ENCODE measurements at places on chromosomes 5 and 9.

- DNase-seq, result no peak
- no peak overlapping the region for H3K4me3 ChIP-seq
- H3K4me1 ChIP-seq, result no peaks in the 10 kb centered on the region
- H3K27ac ChIP-seq, result no peak overlapping the region
- H3K27me3 ChIP-seq, result no peaks in the 10 kb centered on the region
Measured at GRCh38 chr9:88757406-88758010, 222.5 kb downstream of the NXNL2 start.

DNA sequence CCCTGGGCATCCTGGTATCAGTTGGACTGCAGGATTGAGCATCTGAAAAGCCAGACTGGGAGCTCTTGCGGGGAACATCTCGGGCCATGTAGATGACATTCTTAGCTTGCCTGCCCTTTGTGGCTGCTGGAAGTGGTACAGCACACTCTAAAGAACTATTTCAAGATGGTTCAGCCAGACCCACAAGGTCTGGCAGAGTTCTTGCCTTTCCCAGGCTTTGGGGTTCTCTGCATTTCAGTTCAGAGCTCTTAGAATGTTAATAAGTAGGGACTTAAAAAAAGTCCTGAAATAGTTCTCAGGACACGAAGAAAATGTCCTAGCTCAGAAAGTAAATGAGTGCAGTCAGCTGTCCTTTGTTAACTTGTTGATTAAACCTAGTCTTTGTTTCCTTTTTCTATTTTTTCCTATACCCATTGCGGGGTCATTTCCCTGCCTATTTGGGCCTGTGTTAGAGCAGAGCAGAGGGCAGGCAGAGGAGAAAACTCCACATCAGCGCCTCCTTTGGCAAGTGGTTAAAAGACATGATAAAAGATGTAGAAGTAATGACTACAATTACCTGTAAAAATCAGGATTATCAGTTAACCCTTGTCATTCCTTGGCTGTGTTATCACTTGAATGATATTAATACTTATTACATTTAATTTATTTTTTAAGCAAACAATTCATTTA is 291.5 kb downstream of the ZSWIM6 start:
- H3K36me3 ChIP-seq, result no peaks in the 10 kb centered on the region
- peaks cover 4% of the 10 kb centered on the region for H3K4me1 ChIP-seq
- H3K27ac ChIP-seq, result no peak overlapping the region
- no peak for DNase-seq
- H3K27me3 ChIP-seq, result no peaks in the 10 kb centered on the region
- no peak overlapping the region for H3K4me3 ChIP-seq

GRCh38 chr5:57805732-57806131 is 323.1 kb upstream of the ACTBL2 start:
- H3K4me3 ChIP-seq, result no peak overlapping the region
- H3K27me3 ChIP-seq, result no peaks in the 10 kb centered on the region
- H3K36me3 ChIP-seq, result no peaks in the 10 kb centered on the region
- no peak for DNase-seq
- no peaks in the 10 kb centered on the region for H3K4me1 ChIP-seq
- H3K27ac ChIP-seq, result no peak overlapping the region

DNA sequence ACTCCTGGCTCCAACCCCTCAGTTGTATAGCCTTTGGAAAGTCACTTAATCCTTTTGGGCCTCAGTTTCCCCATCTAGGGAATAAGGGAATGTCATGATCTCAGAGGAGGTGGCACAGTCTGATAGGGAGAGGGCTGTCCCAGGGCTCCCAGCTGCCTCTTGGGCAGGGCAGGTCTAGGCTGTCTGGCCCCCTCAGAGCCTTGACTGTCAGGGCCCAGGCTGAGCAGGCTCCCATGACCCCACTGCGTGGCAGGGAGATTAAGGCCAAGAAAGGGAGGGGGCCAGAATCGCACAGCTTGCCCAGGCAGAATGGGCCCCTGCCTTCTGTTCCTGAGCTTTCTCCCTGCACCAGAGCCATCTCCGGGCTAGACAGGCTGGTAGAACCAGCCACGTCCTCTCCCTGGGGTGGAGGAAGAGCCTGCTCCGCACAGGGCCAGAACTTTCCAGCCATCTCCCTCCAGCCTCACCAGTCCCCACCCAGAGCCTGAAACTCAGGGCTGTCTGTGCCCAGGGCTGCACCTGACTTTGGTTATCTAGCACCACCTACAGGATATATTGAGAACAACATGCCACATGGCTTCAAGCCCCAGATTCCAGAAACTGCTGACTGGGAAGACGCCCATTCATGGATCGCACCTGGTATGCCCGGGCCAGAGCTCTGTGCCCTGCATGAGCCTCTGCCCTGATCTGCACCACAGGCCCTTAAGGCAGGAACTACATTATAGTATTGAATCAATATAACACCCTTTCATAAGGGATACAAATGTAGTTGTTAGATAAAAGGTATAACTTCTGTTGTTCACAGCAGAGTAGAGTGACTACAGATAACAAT is 32.1 kb downstream of the NAIF1 start:
- no peaks in the 10 kb centered on the region for H3K27me3 ChIP-seq
- no peak overlapping the region for H3K4me3 ChIP-seq
- no peaks in the 10 kb centered on the region for H3K4me1 ChIP-seq
- peak; percentile 75 for DNase-seq
- no peaks in the 10 kb centered on the region for H3K36me3 ChIP-seq

DNA sequence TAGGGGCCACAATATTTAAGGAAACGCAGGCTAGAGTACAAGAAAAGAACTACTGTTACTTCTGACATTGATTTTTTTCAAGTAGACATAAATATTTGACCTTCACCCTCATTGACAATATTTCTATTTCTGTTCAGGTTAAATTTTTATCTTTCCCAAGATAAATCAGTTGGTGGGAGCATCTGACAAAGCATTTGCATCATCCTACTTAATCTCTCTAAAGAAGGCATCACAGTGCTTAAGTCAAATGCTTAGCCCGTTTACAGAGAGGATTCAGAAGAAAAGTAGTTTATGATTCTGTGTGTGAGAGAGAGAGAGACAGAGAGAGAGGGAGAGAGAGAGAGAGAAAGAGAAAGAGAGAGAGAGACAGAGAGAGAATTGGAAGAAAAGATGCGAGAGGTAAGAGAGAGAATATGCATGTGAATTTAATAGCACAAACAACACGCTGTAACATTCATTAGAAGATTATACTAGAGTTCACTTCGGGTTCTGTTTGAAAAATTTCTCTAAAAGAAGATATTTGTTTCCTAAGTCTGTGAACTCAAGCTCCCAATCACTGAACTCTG is 1093.3 kb upstream of the CDH6 start:
- H3K4me1 ChIP-seq, result no peaks in the 10 kb centered on the region
- no peak overlapping the region for H3K27ac ChIP-seq
- DNase-seq, result no peak

DNA sequence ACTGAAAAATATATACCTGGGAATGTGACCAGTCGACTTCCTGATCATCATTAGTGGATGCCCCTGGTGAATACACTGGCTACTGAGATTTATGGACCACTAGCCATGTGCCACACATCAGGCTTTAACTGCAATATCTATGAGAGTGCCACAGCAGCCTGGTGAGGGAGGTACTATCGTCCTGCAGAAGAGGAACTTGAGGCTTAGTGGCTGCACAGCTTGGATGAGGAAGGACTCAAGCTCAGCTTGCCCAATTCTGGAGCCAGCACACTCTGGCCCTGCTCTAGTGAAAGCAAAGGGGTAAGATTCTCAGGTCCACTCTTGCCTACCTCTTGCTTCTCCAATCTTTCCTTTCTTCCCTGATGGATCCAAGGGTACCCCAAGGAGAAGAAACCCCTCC is 129.3 kb downstream of the ENTREP1 start:
- no peaks in the 10 kb centered on the region for H3K4me1 ChIP-seq
- no peak overlapping the region for H3K27ac ChIP-seq
- H3K4me3 ChIP-seq, result no peak overlapping the region
- no peaks in the 10 kb centered on the region for H3K27me3 ChIP-seq
- DNase-seq, result no peak

DNA sequence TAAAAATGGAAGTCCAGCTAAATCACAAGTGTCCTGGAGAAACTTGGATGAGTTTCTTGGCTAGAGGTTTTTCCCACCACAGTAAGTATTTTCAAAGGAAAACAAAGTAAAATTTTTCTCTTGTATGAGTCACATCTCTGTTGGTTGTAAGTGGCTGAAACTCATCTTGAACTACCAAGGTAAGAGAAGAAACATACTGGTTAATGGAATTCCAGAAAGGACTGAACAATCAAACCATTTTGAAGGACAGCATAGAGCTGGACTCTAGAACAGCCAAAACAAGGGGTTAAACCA is 102.8 kb upstream of the CDKN2B start:
- peaks cover 4% of the 10 kb centered on the region for H3K4me1 ChIP-seq
- no peaks in the 10 kb centered on the region for H3K36me3 ChIP-seq
- DNase-seq, result no peak
- H3K27ac ChIP-seq, result peak overlapping the region; percentile 71
- no peak overlapping the region for H3K4me3 ChIP-seq

GRCh38 chr5:68646144-68646543 is 430.6 kb downstream of the PIK3R1 start:
- no peak for DNase-seq
- H3K36me3 ChIP-seq, result no peaks in the 10 kb centered on the region
- no peaks in the 10 kb centered on the region for H3K4me1 ChIP-seq
- no peaks in the 10 kb centered on the region for H3K27me3 ChIP-seq

DNA sequence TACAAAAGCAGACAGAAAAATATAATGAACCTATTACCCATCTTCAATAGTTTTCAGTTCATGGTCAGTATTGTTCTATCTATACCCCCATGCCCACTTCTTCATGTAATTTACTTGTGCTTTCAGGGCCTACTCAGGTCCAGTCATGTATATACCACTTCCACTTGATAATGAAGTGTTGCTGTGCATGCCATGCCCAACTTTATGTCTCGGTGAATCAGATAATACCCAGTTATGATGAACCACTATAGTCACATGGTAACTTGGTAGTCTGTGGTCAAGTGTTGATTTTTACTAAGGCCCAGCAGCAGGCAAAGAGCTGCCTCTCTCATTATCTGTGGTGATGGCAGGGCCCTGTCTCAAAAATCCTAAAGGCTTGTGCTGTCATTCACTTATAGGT is 70.7 kb upstream of the IL33 start:
- no peak for DNase-seq
- no peak overlapping the region for H3K4me3 ChIP-seq
- H3K27ac ChIP-seq, result no peak overlapping the region
- no peaks in the 10 kb centered on the region for H3K36me3 ChIP-seq
- no peaks in the 10 kb centered on the region for H3K4me1 ChIP-seq

DNA sequence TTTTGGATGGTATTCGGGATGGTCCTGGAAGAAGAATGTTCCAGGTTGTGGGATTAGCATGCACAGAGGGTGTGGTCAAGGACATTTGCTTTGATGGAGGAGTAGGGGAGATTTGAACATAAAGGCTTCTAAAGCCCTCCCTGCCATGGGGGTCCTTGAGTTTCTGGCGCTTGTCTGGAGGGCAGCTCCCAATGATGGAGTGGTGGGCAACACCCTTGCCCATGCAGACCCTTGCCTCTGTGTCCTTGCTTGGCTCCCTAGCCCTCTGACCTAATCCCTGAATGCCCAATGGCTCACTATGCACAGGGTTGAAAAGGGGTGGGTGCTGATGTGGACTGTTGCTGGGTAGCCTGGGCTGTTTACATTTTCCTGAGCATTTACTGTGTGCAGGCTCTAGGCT is 66.6 kb downstream of the RALGPS1 start:
- no peaks in the 10 kb centered on the region for H3K36me3 ChIP-seq
- no peaks in the 10 kb centered on the region for H3K4me1 ChIP-seq
- no peak overlapping the region for H3K27ac ChIP-seq
- H3K4me3 ChIP-seq, result no peak overlapping the region

DNA sequence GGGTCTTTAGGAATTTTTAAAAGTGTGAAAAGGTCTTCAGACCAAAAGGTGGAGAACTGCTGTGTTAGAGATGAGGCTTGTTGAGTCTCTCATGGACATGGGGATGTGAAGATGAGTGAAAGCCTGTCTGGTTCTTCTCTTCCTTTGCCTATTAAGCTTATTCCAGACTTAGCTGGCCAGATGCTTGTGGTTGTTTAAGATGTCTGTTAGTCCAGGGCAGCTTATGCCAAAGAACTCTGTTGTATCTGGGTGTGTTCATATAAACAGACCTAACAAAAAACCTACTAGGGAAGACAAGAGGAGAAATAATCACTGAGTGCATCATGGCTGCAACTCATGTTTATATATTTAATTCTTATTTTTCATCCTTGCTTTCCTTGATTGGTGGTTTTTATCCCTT is 57.5 kb upstream of the NCS1 start:
- H3K27ac ChIP-seq, result no peak overlapping the region
- no peaks in the 10 kb centered on the region for H3K36me3 ChIP-seq

GRCh38 chr5:169711551-169712225 is 74.6 kb downstream of the DOCK2 start:
- no peaks in the 10 kb centered on the region for H3K36me3 ChIP-seq
- no peaks in the 10 kb centered on the region for H3K27me3 ChIP-seq
- no peak overlapping the region for H3K27ac ChIP-seq

GRCh38 chr9:83342006-83342405 is 196.2 kb downstream of the FRMD3 start:
- no peaks in the 10 kb centered on the region for H3K4me1 ChIP-seq
- DNase-seq, result no peak
- no peak overlapping the region for H3K27ac ChIP-seq

GRCh38 chr9:37769306-37769705 is 15.6 kb downstream of the EXOSC3 start:
- no peak overlapping the region for H3K4me3 ChIP-seq
- no peaks in the 10 kb centered on the region for H3K27me3 ChIP-seq
- no peaks in the 10 kb centered on the region for H3K4me1 ChIP-seq
- H3K36me3 ChIP-seq, result no peaks in the 10 kb centered on the region
- DNase-seq, result no peak
- H3K27ac ChIP-seq, result no peak overlapping the region

DNA sequence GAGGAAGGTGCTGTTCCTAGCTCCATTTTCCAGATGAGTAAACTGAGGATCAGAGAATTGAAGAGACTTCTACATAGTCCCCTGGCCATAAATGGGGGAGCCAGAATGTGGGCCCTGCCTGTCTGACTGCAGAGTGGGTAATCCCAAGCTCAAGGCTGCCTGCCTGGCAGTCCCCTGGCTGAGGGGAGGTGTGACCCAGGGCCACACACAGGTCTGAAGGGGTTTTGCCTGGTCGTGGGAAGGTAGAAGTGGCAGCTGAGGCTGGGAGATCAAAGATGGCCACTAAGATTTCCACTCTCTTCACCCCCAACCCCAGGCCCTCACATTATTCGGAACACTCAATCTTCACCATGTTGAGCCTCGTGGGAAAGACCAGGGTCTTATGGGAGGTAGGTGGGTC is 176.3 kb downstream of the MACROH2A1 start:
- H3K36me3 ChIP-seq, result no peaks in the 10 kb centered on the region
- DNase-seq, result no peak
- no peaks in the 10 kb centered on the region for H3K4me1 ChIP-seq
- H3K4me3 ChIP-seq, result no peak overlapping the region
- H3K27ac ChIP-seq, result no peak overlapping the region
